ENCODE measurements at places on chromosomes 12 and 14.
A peak's percentile ranks its signal among the peaks of the same experiment; 100 is the strongest.

GRCh38 chr12:52313461-52313860, 7.7 kb downstream of the KRT83 start:
- DNase-seq = no peak

DNA sequence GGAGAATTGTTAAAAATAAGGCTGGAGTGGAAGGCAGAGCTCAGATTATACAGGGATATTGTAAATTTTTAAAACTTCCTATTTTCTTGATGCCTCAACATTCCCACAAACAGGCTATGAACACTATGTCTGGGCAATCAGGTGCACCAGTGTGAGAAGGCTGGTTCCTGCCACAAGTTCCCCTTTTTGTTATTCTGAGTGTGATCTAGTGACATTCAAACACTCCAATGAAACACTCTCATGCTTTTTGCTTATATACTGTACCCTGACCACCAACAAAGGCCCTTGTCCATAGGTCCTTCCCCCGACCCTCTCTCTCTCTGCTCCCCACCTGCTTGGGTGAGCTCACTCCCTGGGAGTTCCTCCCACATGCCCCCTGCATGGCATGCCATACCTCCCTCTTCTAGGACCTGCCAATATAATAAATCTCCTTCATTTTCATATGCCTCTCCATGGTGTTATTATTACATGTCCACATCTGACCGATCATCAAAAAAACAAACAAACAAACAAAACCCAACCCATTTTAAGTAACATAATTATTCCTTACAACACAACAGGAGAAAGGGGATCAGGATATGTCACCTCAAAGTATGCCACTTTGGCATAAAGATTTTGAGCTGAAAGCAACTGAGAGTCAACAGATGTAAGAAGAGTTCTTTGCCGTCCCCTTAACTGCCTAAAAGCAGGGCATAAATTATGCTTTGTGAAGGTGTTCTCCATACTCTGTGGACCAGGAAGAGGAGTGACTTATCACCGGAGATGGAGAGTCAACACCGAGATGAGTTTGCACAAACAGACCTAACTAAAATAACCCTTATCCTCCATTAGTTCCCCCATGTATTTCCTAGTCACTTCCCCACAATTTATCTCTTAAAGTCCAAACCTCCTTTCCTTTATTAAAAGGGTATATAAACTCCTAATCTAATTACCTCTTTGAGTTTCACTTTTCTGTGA, 42.5 kb upstream of the CATSPERB start:
- DNase-seq = no peak

- no peak for DNase-seq
These were observed 6.0 kb downstream of the EXOC3L4 start for GRCh38 chr14:103100281-103101121.

DNA sequence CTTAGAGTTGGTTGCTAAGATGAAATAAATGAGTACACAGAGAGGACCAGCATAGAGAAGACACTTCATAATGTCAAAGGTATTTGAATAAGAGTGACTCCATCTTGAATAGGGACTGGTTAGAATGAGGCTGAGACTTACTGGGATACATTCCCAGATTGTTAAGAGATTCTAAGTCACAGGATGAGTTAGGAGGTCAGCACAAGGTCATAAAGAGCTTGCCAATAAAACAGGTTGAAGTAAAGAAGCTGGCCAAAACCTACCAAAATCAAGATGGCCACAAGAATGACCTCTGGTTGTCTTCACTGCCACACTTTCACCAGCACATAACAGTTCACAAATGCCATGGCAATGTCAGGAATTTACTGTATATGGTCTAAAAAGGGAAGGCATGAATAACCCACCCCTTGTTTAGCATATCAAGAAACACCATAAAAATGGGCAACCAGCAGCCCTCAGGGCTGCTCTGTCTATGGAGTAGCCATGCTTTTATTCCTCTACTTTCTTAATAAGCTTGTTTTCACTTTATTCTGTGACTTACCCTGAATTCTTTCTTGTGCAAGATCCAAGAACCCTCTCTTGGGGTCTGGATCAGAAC, 8.3 kb upstream of the SERPINA1 start:
- no peak for DNase-seq

DNA sequence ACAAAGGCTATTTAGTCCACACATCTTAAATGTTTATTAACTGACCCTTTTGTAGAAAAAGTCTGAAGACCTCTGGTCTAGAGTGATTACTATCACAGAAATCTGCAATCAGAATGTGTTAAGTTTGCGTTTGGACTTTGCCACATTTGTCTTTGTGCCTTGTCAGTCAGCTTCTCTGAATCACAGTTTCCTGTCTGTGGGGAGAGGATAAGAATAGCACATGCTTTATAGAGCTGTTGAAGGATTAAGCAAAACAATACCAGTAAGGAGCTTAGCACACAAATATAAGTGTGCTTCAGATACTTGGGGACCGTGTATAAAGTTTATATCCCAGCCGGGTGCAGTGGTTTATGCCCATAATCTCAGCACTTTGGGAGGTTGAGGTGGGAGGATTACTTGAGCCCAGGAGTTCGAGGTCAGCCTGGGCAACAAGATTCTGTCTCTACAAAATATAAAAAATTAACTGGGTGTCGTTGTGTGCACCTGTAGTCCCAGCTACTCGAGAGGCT, 63.0 kb upstream of the BTG1 start:
- DNase-seq = peak; percentile 7

GRCh38 chr14:22497671-22498093, 91.3 kb downstream of the DAD1 start:
- no peak for DNase-seq

- no peak for DNase-seq
These were observed 471.6 kb upstream of the FOXG1 start for GRCh38 chr14:28294834-28295440.

- no peak for DNase-seq
These were observed 389.8 kb downstream of the NUAK1 start for GRCh38 chr12:105748806-105749600.

DNA sequence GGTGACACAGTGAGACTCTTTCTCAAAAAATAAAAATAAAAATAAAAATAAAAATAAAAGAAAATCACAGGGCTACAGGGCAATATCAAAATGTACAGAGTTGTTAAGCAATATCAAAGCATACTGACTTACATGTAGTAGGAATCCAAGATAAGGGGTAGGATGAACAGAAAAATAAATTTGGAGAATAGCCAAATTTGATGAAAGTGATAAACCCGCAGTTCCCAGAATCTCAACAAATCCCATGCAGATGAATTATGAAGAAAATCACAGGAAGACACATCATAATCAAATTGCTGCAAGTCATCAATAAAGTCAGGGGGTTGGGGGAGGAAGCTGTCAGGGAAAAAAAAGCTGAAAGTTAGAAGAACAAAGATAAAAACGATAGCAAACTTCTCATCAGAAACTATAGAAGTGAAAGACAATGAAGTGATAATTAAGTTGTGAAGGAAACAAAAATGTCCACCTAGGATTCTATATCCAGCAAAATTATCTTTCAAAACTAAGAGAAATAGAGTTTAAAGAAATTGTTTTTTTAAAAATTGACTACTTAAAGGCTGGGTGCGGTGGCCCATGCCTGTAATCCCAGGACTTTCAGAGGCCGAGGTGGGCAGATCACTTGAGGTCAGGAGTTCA, 15.4 kb downstream of the DDHD1 start:
- DNase-seq = no peak
